AG09309 (cell line): ENCODE measurements at places on chromosomes 16 and 17.

DNA sequence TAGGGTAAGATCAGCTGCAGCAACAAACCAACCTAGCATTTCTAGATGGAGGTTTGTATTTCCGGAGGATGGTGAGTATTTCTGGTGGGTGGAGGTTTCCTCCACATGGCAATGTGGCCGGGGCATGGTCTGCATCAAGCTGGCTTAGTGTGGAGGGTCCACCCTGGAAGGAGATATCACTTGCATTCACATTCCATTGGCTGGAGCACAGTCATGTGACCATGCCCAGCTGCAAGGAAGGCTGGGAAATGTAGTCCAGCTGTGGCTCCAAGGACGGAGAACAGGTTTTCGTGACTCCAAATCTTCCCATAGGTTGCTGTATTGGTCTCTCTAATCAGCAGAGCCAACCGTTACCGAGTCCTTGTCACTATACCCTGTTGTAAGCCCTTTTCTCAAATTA is 68.7 kb downstream of the RAI1 start:
- DNase-seq, result no peak

DNA sequence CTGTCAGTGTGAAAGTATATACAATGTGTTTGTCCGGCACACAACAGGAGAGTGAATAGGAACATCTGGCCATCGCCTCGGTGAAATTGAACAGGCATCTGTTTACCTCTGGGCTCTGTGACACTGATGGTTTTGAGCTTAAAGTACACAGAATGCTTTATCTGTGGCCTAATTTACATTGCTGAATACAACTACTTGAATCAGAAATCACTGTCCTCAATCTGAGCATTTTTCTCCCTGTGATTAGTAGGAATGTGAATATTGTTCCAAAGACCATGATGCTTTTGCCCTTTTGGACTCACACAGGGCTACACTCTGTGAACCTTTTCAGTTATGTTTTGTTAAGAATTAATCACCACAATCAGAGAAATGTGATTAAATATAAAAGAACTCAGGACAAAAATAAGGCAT is 323.0 kb upstream of the TBX2 start:
- DNase-seq, result no peak

DNA sequence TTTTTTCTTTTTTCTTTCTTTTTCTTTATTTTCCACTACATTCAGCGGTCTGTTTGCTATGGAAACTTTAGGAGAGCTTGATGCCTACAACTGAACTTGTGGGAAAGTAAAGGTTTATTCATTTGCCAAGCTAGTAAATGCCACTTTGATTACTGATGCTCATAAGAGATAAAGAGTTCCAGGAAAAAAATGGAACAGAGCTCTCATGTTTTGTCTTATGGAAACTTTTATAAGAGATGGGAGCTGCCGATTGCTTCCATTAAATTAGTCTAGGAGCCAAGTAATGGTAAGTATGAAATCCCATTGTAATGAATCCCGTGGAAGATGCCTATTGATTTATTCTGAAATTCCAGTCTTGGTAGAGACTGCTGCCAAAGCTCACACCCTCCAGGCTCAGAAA is 7.1 kb downstream of the ANKFN1 start:
- no peak for DNase-seq

- DNase-seq, result no peak
Measured at GRCh38 chr17:73562896-73563295, 81.3 kb downstream of the SDK2 start.

DNA sequence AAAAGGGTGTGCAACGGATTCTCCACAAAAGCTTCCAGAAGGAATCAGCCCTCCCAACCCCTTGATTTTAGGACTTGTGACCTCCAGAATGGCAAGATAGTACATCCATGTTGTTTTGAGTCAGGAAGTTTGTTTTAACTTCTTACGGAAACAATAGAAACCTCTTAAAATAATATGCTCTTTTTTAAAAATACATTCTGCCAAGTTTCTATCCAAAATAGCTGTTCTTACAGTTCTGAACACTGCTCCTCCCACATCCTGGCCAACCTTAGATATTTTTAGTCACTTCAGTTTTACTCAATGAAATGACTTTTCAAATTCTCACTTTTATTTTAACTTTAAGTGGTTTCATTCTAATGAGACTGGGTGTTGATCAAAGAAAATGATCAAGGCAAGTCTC is 156.4 kb downstream of the ZNF18 start:
- no peak for DNase-seq

DNA sequence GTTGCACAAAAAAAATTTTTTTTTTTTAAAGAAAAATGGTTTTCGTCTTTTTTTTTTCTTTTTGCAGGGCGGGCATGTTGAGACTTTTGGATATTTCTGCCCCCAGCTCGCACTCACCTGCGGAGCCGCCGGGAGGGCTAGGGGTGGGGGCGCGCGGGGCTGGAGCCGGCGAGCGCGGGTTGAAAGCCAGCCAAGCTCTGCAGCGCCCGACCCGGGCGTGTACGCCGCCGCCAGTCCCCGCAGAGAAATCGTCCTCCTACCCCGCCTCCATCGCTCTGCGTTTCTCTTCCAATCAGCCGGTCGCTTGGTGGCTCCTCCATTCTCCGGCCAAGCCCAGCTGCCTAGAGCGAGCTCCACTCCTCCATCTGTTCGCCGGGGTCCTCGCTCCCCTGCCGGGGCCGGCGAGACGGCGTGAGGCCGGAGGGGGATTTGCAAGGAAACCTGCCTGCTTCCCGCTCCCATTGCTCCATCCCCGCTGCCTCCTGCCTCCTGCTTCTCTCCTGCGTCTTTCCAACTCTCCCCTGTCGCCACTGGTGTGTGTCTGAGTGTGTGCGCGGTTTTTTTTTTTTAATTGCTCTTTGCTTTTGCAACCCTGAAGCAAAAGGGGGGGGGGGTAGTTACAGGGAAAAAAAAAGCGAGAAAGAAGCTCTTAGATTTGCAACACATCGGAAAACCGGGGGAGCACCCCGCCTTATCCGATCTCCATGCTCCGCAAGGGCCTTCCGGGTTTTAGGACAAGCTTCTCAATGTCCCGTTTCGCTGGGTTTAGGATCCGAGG is 1.8 kb upstream of the UBTF start:
- no peak for DNase-seq

DNA sequence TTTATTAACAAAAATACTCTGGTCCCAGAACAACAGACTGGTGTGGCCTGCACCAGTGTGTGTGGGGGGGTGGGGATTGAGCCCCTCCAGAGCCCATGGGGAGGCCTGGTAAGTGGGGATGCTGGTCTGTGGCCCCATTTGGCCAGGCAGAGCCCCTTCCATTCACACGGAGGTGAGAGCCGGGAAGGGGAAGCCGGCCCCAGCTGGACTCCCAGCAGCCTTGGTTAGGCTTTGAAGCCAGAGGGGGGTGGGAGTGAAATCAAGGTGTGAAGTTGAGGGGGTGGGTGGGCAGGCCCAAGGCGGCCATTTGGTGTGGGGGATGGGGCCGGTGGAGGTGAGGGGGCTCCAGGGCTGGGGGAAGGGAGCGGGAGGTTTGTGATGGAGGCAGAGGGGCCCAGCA is 5.9 kb downstream of the TBX6 start:
- no peak for DNase-seq

- DNase-seq, result no peak
Measured at GRCh38 chr16:2774161-2774891, 2.8 kb downstream of the ELOB start.

DNA sequence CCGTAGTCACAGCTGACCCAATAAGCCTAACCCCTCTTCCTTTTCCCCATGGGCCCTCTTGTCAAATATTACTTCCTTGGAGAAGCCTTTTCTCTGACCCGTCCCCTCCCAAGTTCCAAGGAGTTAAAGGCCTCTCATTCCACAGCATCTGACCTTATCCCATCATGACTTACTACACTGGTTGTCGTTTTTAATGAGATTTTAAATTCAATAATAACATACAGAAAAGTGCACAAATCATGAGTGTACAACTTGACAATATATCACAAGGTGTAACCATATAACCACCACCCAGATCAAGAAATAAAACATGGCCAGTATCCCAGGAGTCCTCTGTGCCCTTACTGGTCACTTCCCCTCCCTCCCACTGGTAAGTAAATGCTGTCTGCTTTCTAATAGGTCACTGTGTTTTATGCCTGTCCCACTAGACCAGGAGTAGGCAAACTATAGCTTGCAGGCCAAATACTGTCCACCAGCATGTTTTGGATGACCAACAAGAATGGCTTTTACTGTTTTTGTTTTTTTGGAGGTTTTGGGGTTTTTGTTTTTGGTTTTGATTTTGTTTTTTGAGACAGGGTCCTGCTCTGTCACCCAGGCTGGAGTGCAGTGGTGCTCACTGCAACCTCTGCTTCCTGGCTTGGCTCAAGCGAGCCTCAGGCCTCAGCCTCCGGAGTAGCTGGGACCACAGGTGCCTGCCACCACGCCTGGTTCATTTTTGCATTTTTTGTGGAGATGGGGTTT is 1.2 kb upstream of the FDXR start:
- DNase-seq, result no peak

- no peak for DNase-seq
Measured at GRCh38 chr17:41520821-41521521, 2.3 kb upstream of the KRT15 start.

- DNase-seq, result no peak
Measured at GRCh38 chr17:57035971-57036481, 49.0 kb upstream of the AKAP1 start.

GRCh38 chr16:12869698-12870427 is 31.5 kb upstream of the SHISA9 start:
- DNase-seq, result no peak

DNA sequence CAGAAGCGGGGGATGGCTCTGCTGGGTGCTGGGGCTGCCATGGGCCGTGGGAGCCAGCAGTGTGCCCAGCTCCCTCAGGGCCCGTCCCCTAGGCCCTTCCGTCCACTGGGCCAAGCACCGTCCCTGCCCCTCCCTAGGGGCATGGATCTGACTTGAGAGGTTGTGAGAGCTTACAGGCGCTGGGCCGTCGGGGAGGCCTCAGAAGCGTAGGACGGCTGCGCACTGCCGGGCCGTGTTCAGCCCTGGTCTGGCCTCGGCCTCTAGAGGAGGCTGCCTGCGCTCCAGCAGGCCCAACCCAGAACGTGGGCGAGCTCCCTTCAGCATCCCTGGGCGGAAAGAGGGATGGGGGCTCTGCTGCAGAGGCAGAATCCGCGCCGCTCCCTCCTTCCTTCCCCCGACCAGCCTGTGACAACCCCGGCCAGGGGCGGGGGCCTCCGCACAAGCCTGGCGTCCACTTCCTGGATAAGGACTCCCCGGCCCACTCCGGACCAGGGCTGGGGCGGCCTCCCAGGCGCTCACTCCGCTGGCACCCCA is 685 bp upstream of the MPG start:
- no peak for DNase-seq

DNA sequence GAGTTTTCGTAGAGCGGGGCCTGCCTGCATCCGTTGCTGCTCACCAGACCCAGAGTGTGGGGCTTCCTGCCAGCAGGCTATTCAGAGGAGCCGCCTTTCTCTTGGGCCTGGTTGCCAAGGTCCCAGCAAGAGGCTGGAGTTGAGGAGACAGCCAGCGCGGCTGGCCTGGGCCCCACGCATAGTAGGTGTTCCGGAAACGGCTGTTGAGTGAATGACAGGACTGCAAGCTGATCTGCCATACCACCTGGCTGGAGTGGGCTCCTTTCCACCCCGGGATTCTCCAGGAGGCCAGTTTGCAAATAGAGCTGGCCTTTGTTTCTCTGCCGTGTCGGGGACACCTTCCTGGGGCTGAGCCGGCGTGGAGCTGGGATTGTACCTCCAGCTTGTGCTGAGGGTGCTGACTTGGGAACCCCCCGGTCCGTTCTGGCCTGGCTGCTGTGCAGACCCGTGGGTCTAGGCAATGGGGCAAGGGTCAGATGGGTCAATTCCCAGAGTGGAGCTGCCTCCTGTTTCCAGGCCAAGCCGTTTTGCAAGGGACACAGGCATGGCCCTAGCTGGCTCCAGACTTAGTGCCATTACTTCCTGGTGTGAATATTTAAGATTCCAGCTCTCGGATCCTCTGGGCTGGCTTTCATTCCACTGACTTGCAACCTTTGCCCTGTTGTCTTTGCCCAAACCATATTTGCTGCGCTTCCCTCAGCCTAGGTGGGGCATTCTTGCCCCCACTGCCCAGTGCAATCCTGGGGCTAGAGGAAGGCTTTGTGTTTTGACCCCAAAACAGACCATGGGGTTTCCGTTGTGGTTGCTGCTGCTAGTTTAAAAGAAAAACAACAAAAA is 68.8 kb downstream of the CMIP start:
- no peak for DNase-seq

GRCh38 chr17:1153795-1154546 is 25.8 kb downstream of the ABR start:
- DNase-seq, result peak; percentile 42

DNA sequence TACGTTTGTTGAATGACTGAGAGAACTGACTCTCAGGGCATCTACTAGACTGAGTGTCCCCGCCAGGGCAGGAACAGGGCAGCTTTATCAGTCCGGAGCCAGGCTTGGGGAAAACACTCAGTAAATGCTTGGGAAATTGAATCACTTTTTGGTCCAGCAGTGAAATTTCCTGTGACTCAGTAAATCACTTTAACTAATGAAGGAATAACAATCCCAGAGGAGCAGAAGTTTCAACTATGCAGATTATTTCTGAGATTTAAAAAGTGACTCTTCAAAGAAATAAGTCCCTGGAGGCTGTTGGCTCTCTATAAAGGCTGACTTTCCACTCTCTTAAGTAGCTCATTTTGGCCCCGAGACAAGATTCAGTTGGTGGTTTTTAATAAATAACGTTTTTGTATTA is 101.8 kb downstream of the FOXL1 start:
- peak; percentile 76 for DNase-seq

DNA sequence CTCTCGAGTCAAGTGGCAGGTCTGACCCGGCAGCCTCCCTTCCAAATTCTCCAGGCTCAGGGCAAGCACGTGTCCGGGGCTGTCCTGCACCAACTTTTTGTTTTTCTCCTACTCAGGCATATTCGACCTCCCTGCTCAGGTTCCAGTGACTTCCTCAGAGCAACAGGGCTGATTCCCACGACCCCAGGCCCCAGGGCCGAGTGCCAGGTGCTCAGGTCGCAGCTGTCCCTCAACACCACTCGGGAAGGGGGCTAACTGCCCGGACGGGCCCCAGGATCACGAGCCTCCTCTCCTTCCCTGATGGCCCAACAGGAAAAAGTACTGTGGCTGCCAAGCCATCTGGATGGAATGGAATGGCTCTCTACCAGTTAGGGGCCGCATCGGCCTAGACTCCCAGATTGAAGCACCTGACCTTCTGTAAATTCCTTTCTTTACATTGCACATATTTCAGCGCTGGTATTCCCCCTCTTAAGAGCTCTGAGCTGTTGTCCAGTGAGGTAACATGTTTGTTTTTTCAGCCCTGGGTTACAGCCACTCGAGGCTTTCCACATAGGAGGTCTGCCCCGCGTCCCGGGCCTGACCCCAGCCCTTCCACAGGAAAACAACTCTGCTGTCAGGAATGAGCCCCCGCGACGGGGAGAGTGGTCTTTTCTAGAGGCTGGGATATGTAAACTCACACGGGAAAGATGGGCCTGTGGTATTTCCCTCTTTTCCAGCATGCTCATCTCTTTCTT is 25.0 kb downstream of the NXN start:
- DNase-seq, result no peak
